ENCODE measurements at places on chromosomes 2 and 18.

DNA sequence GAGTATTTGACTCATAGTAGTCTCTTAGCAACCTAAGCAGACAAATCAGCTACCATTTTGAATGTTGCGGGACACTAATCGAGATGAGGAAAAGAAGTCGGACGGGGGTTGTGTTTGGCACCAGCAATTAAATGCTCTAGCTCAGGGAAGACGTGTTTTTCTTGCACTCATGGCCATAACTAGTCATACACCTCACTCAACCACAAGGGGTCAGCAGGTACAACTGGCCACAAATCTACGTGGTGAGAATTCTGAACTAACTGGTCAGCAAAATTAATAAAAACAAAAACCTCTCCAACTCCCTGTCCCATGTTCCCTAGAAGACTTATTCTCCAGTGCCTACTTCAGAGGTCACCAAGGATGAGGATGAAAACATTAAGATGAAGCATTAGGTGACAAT lies 1467.8 kb downstream of the DPP10 start:
- no peak for DNase-seq

DNA sequence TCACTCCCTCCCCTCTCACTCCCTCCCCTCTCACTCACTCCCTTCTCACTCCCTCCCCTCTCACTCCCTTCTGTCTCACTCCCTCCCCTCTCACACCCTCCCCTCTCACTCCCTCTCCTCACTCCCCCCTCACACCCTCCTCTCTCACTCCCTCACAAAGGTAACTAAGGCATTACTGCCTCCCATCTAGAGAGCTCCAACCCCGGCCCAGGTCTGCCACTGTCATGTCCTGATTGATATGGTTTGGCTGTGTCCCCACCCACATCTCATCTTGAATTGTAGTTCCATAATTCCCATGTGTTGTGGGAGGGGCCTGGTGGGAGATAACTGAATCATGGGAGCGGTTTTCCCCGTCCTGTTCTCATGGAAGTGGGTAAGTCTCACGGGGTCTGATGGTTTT lies 359.9 kb upstream of the MYT1L start:
- DNase-seq: no peak

DNA sequence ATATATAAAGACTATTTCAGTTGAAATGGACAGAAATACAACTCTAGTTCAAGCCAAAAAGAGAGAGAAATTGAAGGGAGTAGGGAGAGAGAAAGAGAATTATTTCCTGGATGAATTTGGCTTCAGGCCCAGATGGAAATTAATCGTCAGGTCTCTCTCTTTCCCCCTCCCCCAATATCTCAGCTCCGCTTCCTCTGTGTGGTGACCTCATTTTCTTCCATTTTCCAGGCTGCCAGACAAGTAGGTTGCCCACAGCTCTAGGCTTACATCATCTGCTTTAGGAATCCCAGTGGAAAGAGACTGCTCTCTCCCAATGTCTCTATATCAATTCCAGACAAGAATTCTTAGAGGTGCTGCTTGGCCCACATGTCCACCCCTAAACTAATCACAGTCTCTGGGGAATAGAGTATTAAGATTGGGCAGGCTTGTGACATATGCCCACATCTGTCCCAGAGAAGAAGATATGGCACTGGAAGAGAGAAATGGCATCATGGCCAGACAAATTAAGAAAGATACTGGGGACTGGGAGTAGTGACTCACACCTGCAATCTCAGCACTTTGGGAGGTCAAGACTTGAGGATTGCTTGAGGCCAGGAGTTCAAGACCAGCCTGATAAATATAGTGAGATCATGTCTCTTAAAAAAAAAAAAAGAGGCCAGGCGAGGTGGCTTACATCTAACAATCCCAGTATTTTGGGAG lies 37.2 kb upstream of the CFAP36 start:
- DNase-seq: no peak

GRCh38 chr2:233075966-233076339 lies 15.8 kb downstream of the INPP5D start:
- peak; percentile 28 for DNase-seq

DNA sequence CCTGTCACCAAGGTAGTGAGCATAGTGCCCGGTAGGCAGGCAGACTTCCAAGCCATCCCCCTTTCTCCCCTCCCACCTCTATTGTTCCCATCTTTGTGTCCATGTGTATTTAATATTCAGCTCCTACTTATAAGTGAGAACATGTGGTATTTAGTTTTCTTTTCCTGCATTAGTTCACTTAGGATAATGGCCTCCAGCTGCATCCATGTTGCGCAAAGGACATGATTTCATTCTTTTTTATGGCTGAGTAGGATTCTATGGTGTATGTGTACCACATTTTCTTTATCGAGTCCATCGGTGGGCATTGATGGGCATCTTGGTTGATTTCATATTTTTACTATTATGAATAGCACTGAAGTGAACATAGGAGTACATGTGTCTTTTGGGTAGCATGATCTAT lies 35.3 kb downstream of the MMADHC start:
- DNase-seq: no peak

GRCh38 chr2:6813573-6813972 lies 52.1 kb downstream of the CMPK2 start:
- DNase-seq: no peak

DNA sequence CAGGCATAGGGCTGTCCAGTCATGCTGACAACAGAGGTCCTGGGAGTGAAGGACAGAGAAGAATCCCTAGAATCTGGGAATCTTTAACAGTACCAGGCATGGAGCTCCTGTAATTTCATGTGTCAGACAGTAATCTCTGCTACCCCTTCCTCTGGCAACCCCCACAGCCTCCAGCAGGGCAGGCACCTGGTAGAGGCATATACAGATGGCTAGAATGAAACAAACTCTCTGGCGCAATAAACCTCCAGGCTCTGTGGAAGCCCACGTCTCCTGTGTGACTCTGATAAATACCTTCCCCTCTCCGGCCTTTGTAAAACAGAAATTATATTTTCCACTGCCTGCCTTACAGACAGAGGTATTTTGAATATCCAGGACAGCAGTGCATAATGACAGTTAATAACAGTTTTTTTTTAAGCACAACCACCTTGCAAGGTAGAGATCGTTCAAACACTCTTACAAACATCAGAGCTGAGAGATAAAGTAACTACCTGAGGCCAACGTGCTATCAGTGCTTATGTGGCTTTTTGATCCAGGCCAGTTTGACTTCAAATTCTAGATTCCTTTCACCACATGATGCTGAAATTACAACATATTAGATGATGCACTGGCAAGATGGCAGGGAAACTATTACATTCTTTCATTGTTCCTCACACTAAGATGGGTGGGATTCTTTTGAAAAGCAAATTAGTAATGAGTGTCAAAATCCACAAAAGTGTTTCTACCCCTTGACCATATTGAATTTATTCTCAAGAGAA lies 47.7 kb upstream of the TMEM247 start:
- DNase-seq: no peak

GRCh38 chr2:27809761-27810241 lies 38.3 kb downstream of the MRPL33 start:
- DNase-seq: no peak

Measured in sciatic nerve (tissue), 2 donors.